ENCODE measurements at places on chromosomes 6 and 20.

GRCh38 chr6:101489456-101489855 is 95.9 kb downstream of the GRIK2 start:
- DNase-seq, result no peak

GRCh38 chr6:136723780-136724179 is 68.5 kb downstream of the MAP3K5 start:
- DNase-seq, result no peak

GRCh38 chr20:35791097-35791496 is 19.3 kb downstream of the PHF20 start:
- DNase-seq, result no peak

DNA sequence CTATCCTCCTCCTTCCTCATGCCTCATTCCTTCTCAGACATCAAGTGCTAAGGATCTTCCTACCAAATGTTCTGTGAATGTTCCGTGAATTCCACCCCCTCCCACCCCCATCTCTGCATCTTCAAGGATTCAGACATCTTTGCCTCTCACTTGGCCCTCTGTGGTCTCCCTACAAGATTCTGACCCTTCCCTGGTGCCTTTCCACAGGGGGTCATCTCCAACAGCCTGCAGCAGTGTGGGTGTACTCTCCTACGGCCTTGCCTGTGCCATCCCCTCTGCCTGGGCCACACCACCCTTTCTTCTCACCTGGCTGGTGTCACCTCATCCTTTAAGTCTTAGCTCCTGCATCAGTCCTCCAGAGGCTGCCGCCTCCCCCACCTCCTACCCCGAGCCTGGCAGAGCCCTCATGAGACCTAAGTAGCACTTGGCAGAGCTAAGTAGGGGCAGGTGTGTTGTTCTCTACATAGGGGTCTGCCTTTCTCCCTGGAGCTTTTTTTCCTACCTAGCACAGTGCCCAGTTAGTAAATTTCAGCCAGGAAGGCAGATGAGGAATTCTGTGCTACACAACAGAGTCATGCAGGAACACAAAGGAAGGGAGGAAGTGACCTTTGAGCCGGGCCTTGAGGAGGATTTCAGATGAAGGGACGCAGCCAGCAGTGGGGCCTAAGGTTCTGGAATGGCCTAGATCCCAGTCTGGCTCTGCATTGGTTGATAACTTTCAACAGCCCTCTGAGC is 43.1 kb downstream of the TM9SF4 start:
- no peak for DNase-seq

DNA sequence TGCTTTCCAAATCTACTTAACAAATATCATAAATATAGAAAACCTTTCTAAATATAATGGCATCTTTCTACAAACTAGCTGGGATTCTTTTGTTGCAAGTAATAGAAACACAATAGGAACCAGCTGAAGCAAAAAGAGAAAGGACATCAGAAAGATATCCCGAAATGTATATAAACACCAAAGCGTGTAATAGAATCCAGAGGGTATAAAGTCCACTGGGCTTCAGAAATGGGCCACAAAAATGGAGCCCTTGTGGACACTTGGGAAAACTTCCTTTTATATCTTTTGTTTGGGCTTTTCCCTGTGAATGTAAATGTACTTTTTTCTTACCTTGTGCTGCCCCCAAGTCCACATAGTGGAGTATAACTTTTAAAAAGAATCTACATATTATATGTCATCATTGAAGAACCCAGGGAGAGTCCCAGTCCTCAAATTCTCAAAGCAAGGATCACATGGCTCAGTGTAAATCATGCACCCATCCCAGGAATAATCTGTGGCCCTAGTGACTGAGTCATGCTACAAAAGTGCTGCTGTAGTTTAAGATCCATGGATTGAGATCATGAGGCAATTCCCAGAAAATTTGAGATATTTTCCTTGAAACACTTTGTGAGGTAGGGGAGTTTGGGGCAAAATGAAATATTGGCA is 457.0 kb downstream of the EPM2A start:
- DNase-seq, result peak; percentile 51

- no peak for DNase-seq
Observed at GRCh38 chr6:40856271-40856670, 182.8 kb downstream of the UNC5CL start.

- DNase-seq, result peak; percentile 37
Observed at GRCh38 chr20:51934301-51935002, 132.1 kb upstream of the SALL4 start.

DNA sequence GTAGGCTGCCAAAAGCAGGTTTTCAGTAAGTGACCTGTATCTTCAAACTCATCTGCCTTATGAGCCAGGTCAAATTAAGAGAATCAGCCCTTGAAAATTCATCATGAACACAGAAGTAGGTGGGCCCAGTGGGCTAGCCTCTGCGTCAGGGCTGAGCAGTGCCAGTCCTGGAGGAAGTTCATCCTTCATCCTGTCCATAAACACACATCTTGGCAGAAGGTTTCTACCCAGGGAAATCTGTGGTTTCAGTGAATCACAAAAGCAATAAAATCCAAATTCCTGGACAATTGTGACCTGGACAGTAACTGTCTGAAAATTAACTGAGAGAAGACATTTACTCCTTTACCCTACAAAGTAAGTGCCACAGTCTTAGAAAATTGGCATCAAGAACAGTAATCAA is 72.4 kb downstream of the ATG5 start:
- DNase-seq, result peak; percentile 93

DNA sequence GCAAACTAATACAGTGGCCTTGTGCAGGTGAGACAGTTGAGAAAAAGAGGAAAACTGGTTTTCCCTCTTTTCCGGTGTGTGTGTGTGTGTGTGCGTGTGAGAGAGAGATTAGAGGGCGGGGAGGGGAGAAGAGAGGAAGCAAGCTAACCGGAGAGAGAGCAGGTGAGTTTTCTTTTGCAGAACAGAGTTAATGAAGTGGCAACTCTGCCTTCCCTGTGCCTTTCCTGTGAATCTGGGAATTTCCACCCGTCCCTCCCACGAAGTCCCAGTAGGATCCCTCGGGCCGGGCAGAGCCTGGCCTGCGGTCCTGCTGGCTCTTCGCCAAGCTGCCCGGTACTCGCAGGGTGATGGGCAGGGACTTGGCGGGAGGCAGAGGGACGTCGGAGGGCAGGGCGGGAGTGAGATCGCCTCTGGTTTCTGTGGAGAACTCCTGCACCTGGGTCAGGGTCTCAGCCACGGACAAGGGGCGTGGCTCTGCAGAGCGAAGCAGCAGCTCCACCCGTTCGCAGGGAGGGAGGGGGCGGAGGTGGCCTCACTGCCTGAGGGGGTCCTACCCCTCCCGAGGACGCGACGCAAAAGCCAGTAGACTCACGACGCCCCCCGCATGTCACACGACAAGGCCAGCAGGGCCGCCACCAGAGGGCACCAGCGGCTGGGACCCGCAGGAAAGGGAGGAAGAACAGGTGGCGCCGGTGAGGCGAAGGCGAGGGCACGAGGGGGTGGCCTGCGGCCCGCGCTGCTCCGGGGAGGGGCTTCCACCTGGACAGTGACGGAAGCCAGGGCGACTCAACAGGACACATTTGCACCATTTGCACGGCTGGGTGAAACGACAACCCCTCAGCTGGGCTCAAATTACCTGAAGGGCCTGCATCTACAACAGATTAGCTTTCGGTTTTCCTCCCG is 51.2 kb upstream of the RNF182 start:
- peak; percentile 19 for DNase-seq

- DNase-seq, result no peak
Observed at GRCh38 chr20:8115436-8115835, 16.6 kb upstream of the PLCB1 start.

DNA sequence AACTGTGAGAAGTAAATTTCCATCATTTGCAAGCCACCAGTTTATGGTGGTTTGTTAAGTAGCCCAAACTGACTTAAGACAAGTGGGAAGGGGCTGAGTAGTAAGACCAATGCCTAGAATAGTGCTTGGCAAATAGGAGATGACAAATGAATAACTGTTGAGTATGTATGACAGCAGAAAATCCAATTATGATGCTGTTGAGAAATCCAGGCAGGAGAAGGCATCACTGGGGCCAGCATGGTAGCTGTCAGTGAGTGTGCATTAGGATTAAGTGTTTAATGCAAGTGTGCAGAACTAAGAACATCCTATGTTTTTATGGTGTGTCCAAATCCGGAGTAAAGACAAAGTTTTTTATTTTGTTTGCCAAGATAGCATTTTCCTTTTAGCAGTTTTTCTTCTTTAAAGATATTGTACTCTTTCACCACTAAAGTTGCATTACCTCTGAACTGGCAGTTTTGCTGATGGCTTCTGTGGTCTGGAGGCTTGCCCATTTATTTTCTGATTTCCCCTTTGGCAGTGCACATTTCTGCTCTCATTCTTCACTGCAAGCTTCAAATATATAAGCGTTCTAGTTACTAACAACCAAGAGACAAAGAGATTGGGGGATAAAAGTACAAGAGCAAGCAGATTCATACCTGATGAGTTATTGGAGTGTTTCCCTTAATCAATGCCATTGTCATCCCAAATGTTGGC is 289.7 kb downstream of the KCNQ5 start:
- peak; percentile 19 for DNase-seq

DNA sequence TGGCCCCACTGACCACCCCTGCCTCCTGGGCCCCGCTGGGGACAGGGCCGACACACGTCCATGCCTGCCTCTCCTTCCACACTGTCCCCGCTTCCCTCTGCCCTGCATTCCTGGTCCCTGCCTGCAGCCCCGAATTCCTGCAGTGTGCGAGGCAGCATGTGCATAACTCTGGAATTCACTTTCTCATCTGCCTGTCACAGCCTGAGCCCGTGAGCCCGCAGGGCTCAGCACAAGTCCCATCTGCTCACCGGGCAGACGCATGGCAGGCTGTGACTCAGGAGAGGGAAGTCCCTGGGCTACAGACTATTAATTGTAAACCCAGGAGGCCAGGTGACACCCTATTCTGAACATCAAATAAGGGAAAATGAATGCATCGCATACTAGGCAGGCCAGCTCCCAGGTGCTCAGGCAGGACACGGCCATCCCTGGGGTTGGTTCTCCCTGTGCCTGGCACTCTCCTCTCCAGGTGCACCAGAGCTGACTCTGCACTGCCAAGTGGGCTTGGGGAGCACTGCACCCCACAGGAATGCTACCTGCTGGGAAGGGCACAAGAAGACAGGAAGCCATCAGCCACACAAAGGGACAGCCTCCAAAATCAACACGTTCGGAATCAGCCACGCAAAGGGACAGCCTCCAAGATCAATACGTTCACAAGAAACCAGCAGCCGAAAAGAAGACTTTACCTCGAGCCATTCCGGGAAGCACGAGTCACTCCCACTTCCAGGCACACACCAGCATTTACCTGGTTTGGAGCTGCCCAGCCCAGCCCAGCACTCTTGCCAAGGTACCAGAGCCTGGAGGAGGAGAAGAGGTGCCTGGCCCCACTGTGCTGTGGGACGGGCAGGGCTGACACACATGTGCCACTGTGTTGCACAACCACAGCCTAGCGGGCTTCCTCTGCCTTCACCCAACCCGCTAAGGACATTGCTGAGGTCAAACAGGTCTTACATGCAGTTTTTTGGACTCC is 65.9 kb downstream of the DLL1 start:
- peak; percentile 19 for DNase-seq

DNA sequence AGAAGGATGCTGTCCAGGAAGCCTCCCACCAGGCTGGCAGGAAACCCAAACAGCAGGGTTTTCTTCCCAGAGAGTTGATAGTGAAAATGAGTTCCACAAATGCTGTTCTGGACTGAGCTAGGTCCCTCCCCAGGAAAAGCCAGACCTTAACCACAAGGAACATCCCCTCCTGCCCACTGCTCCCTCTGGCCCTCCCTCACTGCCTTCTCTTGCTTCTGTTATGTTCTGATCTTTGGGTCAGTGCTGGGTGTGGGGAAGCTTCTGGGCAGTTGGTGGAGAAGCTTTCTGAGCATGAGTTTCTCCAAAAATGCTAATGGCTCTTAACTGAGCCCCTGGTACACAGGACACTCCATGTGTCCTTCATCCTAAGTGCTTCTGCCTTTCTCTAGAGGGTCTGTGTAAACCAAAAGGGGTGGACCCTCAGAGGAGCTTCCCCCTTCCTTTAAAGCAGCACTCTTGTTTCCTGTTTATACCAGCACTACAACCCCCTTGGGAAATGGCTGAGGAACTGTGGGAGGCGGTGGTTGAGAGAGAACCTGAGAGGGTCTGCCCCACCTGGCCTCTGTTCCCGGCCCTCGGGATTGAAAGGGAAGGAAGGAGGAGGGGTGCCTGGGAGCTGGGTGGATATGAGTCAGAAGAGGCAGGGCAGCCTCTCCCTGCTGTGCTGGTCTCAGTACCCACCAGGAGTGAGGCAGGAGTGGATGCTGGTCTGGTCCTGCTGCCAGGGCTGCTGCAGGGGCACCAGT is 42.0 kb downstream of the CDS2 start:
- DNase-seq, result peak; percentile 49

DNA sequence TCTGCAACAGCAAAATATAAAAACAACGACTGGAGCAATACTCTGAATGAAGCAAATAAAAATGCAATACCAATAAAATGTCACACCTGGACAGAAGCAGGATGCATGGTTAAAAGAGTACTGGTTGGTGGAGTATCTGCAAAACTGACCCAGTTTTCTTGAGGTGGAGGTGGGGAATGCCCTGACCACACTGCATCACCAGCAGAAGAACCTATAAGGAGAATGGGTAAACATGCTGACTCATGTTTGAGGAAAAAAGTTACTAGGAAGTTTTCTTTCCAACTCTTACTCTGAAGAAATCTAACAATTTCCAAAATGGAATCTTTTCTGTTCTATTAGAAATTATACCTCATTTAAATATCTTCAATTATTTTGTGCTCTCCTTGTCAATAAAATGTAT is 43.6 kb downstream of the REPS1 start:
- DNase-seq, result peak; percentile 45

GRCh38 chr6:122753000-122753687 is 26.4 kb upstream of the FABP7 start:
- no peak for DNase-seq

- no peak for DNase-seq
Observed at GRCh38 chr6:155011809-155012291, 16.7 kb downstream of the TIAM2 start.

DNA sequence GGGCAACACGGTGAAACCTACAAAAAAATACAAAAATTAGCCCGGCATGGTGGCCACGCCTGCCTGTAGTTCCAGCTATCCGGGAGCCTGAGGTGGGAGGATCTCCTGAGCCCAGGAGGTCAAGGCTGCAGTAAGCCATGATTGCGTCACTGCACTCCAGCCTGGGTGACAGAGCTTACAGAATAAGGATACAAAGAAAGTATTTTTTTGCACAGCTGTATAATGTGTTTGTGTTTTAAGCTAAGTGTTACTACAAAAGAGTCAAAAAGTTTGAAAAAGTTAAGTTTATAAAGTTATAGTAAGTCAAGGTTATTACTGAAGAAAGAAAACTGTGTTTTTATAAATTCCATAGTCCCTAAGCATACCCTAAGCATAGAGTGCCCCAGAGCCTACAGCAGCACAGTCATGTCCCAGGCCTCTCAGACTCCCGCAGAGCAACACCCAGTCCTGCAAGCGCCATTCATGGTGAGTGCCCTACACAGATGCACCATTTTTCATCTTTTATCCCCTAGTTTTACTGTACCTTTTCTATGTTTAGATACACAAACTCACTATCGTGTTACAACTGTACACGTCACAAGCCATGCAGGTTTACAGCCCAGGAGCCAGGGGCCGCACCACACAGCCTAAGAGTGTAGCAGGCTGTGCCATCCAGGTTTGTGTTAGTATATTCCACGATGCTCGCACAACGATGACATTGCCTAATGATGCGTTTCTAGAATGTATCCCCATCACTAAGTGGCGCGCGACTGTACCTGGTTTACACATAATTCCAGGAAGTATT is 22.4 kb downstream of the TAF4 start:
- DNase-seq, result no peak

GRCh38 chr6:90110971-90111370 is 185.7 kb downstream of the BACH2 start:
- DNase-seq, result no peak

All from fibroblast of skin of right quadriceps (primary cell).